ENCODE measurements at places on chromosomes 4 and X.

- no peak for DNase-seq
Observed at GRCh38 chr4:2971275-2971674, 7.9 kb downstream of the GRK4 start.

- no peak for DNase-seq
Observed at GRCh38 chr4:167715176-167715575, 377.2 kb upstream of the ANXA10 start.

DNA sequence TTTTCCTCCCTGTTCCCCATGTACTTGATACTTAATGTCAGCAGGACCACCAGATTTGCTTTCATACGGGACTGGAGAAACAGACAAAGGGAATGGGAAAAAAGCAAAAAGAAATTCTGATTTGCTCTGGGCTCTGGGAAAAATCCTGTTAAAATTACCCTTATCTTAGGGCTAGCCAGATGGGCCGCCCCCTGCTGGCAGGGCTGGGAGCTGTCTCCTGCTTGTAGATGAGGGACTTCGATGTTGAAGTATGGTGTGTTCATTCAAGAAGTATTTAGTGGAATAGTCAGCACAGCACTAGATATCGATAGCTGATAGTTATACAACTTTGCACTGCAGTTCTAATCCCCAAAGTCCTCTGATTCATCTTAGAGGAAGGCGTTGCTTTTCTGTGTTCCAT, 45.8 kb downstream of the BCORL1 start:
- DNase-seq: no peak

GRCh38 chrX:123871309-123871708, 11.5 kb downstream of the XIAP start:
- DNase-seq: no peak

DNA sequence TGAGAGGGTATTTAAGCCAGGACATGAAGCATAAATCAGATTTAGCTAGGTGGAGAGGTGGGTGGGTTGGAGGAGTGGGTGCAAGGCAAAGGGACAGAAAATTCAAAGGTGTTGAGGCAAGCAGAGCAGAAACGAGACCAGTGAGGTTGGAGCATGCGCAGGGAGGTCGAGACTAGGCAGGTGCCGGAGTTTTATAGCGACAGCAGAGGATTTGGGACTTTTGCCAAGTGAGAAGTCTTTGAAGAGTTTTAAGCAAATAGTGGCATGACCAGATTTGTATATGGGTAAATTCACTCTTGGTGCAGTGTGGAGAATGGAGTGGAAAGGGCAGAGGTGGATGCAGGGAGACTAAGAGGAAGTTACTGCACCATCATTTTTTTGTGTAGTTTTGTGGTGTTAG, 107.0 kb upstream of the TLR2 start:
- DNase-seq: no peak

DNA sequence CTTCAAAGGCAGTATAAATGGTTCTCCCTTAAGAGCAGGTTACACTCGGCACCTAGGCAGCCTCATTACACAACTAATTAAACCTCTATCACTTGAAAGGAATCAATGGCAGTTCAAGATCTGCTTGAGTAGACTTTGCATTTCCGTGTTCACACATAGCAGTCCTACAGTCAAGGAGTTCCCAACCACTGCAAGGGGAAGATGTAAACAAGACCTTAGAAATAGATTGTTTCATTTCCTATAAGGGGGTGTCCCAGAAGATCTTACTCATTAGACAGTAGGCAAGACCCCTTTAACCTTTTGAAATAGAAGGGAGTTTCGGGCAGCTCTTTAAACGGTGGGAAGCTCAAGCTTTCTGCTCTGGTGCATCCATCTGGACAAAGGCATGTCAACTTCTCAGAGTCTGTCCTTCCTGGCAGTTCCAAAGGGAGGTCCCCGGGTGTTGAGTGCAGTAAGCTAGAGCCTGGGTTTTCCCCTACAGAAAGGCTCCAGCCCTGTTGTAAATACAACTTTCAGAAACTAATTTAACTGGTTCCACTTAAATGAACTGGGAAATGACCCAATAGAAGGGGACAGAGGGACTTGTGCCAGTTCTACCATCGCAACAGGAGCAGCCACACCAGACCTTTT, 150.8 kb downstream of the RBMX2 start:
- DNase-seq: no peak

DNA sequence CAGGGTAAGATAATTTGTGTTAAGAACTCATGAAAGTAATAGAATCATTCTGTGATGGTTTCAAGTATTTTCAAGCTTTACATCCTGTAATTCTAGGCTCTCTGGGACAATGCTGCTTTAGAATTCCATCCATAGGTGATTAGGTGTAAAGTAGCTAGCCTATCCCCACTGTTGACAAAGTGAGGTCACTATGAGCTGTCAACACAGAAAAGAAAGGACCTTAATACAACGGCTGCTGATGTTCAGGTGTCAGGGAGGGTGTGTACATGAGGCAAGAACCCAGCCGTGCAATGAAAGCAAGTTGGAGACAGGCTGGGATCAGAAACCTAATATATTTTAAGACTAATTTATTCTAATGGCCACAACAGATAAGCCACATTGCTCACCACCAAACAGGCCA, 36.8 kb upstream of the SH3RF1 start:
- no peak for DNase-seq

DNA sequence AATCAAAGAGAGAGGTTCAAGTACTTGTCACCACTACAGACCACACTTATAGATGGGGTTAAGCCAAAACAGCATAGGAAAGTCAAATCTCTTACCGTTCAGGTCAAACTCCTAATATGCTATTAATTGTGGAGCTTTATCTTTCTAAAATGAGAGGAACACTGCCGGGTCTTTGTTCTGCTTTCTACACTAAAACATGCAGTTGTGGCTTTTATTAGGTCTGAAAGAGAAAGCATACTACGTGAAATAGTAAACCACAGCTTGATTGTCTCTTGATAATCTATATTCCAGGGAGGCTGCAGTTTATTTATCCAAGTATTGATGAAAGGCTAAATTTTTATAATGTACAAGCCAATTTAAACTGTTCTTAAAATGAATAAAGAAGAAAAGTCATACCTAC, 12.3 kb upstream of the INPP4B start:
- DNase-seq: no peak

DNA sequence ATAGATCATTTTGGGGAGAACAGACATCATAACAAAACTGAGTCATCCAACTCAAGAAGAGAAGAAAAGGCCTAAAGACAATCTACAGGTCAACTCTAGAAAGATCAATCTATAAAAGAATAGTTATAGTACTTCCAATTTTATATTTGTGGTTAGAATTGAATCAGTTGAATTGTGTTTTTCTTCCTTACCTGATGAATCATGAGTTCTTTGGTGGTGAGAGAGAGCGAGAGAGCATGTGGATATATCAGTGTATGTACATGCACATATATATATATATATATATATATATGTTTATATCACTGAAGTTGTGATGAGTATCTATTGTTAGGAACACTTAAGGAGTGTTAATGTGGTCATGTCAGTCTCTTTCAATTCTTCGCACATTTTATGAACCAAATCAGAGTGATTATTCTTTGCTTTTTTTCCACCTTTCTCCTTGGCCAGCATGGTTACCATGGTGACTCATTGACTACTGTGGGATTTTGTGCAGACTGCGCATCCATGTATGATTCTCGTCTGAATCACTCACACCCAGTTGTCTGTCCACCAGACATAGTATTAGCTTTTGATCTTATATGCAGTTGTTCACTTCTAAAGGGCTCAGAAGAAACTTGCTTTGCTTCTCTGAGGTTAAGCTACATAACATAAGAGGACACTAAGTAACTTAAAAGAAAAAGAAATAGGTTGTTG, 90.4 kb upstream of the RAB40AL start:
- no peak for DNase-seq

- DNase-seq: no peak
Observed at GRCh38 chrX:100623001-100623400, 13.6 kb downstream of the TSPAN6 start.

DNA sequence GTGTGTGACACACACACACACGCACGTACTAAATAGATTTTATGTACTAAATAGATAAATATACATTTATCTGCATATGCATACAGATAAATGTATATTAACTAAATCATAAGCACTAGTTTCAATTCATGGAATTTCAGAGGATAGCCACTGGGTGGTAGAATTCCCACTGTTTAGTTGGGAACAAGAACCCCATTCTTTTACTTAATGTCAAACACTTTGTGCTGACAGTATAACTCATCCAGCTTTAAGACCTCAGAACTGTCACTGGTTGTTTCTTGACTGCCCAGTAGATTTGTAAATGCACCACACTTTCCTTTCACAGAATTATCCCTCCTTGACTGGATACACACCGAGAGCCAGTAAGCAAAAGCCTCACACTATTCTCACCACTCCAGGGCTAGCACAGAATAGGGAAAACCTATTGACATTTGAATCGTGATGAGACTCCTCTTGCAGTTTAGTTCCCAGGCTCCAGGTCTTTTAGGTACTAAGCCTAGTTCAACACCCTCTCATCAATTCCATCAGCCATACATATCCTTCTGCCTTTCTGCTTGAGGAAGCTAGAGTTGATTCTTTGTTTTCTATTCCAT, 32.4 kb downstream of the PPARGC1A start:
- no peak for DNase-seq

- DNase-seq: no peak
Observed at GRCh38 chr4:120753854-120754253, 168.7 kb downstream of the PRDM5 start.

DNA sequence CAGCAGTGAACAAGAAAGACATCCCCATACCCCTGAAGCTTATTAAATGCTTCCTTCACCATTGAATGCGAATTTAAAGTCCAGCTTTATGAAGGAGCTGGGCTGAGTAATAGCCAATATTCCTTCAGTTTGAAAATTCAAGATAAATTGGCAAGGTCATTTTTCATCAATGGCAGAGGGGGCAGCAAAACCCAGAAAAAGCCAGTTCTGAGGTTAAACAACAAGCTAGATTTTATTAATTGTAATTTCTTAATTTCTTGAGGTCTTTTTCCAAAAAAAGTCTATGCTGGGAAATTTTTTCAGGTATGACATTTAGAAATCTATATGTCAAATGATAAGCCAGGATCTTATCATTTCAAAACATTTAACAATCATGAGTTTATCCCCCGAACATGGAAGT, 808.9 kb downstream of the RPA4 start:
- DNase-seq: no peak

- no peak for DNase-seq
Observed at GRCh38 chrX:68878977-68879645, 50.3 kb downstream of the EFNB1 start.

DNA sequence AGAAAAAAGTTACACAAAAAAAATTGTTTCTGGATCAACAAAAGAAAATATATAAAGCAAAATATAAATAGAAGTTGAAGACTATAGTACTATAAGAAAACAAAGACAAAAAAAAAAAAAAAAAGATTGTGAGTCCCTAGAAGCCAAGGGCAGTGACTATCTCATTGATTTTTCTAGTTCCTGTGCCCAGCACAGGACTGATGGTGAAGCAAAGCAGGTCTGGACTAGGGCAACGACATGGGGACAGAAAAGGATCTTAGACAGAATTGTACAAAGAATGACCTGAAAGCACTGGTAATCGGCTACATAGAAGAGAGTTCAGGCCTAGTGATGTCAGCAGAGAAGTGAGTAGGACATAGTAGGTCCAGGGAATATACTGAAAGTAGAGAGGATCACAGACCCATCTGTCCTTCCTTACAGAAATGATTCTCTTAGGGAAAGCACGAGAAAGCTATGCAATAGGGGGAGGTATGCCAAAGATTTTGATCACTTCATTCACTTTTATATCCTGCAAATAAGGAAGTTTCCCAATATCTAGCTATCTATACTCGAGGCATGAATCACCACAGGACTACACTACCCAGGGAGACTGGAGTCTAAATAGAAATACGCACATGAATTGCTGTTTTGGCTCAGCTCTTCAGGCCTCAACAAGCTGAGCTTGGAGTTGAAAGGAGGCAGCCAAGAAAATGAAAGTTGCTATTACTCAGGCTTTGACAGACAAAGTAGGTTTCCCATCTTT, 230.9 kb upstream of the GPC4 start:
- no peak for DNase-seq

GRCh38 chr4:28449085-28449484, 1588.4 kb downstream of the STIM2 start:
- no peak for DNase-seq

- no peak for DNase-seq
Observed at GRCh38 chr4:76624931-76625715, 190.1 kb downstream of the SHROOM3 start.

- no peak for DNase-seq
Observed at GRCh38 chr4:145298885-145299284, 118.5 kb upstream of the OTUD4 start.

GRCh38 chr4:179145746-179146525, 1703.7 kb upstream of the AGA start:
- DNase-seq: no peak

DNA sequence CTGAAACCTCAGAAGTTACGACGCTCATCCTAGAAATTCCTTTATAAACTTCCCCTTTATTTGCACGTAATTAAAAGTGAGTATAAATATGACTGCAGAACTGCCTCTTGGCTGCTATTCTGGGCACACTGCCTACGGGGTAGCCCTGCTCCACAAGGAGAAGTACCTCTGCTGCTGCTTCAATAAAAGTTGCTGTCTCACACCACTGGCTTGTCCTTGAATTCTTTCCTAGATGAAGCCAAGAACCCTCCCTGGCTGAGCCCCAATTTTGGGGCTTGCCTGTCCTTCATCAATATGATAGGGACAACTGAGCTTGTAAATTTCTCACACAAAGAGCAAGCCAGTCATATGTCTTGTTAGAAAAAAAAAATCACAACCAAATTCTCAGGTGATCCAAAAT, 115.8 kb downstream of the VEGFC start:
- DNase-seq: no peak

GRCh38 chr4:19009881-19010280, 988.3 kb upstream of the LCORL start:
- no peak for DNase-seq

GRCh38 chr4:183765251-183765911, 106.3 kb downstream of the TRAPPC11 start:
- no peak for DNase-seq

DNA sequence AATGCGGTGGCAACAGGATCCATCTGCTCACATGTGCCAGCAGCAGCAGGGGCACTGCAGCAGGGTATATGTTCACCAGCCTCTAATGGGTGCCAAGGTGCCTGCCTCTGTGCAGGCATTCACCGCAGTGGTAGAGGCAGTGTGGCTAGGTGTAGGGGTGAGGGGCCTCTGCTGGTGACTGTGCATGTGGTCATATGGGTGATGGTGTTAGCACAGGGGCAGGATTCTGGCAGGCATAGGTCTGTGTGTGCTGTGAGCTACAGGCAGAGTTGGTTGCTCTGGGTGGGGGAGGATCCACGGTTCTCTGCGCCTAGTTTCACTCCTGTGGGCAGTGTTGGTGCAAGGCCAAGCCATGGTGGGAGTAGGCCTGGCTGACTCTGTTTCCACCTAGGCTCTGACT, 566.5 kb upstream of the GNPDA2 start:
- DNase-seq: no peak

- no peak for DNase-seq
Observed at GRCh38 chr4:78561677-78562076, 10.1 kb downstream of the ANXA3 start.

- no peak for DNase-seq
Observed at GRCh38 chr4:3706565-3707422, 59.4 kb upstream of the ADRA2C start.
